Activated T-helper 1 cell treated with anti-CD3 and anti-CD28 coated beads, Interleukin-12 subunit alpha, Interleukin-12 subunit beta, Interleukin-2, Interleukin-4 antibody, amounts not matched to agents 30 ng/mL and 10 ng/mL and 1 ng/mL, durations not matched to agents 14 hours and 24 hours and 36 hours (primary cell): ENCODE measurements at places on chromosomes 11 and 22.

GRCh38 chr22:50151571-50152537, 18.7 kb upstream of the PANX2 start:
- DNase-seq = no peak

DNA sequence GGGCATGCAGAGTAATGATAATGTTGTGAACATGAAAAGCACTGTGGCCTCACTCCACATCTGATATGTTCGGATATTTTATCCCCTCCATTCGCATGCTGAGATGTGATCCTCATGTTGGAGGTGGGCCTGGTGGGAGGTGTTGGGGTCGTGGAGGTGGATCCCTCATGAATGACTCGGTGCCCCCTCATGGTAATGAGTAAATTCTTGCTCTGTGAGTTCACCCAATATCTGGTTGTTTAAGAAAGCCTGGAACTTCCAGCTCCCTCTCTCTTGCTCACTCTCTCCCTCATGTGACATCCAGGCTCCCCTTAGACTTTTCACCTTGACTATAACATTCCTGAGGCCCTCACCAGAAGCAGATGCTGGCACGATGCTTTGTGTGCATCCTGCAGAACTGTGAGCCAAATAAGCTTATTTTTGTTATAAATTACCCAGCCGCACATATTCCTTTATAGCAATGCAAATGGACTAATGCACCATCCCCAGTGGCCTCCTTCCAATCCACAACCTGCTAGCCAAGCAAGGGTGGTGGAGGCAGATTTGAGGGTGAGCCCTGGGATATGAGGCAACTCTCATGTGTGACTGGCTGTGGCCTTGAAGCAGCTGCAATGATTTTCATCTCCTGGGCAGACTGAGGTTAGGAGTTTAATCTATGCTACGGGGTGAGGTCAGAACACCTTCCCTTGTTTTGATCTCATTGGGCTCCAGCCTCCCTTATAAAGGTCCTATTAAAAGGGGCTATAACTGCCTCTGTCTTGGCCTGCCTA, 276.5 kb downstream of the ETS1 start:
- no peak for DNase-seq

- DNase-seq = no peak
Observed at GRCh38 chr11:110126936-110127335, 33.7 kb downstream of the ZC3H12C start.

DNA sequence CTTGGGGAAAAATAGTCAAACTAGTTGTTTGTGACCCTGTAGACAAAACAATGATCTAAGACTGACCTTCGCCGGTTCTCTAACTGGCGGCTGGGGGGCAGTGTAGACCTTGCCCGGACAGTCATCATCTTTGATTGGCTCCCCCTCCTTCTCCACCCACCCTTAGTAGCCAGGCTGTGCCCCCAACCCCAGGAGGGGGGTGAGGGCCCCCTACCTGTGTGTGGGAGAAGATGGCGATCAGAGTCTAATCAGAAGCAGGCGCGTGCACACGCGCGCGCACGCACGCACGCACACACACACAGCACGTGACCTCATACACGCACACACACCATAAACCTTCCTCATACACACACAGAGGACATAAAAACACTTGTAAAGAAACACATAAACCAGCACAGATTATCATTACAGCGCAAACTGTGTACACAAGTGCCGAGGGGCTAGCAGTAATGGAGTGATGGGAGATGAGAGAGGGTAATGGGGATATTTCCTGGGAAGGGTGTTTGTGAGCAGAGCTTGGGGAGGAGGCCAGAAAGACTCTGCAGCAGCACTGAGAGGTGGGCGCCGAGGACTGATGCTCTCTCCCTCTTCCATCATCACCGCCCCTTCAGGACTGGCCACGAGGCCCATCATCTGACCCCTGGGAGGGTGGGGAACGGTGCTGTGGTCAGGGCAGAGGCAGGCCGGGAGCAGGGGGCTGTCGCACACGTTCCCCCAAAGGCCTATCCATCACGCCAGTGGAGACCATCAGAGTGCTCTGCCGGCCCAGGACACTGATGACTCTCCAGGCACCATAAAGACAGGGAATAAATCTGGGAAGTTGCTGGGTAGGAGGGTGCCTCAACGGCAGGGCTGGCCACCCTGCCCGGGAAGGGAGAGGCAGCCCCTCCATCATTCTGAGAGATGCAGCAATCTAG, 12.2 kb downstream of the NECTIN1 start:
- DNase-seq = no peak

- DNase-seq = no peak
Observed at GRCh38 chr11:11755871-11756270, 85.9 kb upstream of the USP47 start.

- DNase-seq = no peak
Observed at GRCh38 chr11:121459413-121460017, 6.7 kb upstream of the SORL1-AS1 start.

DNA sequence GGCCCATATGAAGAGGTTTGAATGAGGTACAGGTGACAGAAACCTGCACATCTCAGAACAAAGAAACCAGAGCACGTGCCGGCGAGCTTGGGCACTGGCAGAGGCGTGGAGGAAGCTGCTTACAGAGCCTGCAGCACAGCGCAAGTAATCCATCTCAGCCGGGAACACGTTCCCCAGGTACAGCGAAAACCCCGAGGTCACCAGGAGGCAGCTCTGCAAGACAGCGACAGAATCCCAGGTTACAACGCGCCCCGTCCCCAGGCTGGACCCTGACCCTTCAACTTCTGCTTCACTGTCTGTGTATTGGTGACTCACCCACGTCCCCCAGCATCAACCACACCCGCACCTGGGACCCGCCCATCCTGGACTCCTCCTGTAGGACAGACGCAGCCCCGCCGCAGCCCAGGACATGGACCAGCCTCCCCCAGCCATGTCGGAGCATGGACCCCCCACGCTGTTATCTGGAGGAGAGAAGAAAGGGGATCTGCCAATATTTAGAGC, 2.2 kb downstream of the MLC1 start:
- DNase-seq = no peak

GRCh38 chr22:49551446-49551845, 276.2 kb downstream of the BRD1 start:
- no peak for DNase-seq

DNA sequence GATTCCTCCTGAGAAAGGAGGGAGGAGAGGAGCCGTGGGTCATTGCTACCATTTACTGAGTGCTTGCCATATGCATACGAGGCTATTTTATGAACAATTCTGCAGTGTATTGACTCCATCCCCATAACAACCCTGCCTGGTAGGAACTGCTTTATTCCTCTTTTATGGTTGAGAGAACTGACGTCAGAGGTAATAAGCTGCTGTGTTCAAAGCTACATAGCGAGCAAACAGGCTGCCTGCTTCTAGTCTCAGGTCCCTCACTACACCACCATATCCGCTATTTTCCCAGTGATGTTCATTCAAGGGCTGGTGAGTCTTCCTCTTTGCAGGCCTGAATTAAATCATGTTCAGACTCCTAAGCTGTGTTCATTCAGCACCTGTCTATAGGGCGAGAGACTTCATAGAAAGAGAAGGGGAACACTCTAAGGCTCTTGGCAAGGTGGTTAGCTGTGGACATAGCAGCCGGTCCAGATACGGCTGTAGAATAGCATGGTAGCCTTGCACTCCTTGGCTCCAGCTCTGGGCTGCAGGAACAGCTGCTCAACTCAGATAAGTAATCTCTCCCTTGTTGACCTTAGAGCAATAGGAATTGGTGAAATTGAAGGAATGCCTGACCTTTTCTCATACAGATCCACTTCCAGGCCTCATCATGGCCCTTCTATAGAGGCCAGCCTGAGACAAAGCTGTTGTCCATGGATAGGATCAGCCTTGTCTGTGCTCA, 82.6 kb downstream of the MICAL2 start:
- DNase-seq = no peak
